ENCODE measurements at places on chromosomes 6 and 20.

DNA sequence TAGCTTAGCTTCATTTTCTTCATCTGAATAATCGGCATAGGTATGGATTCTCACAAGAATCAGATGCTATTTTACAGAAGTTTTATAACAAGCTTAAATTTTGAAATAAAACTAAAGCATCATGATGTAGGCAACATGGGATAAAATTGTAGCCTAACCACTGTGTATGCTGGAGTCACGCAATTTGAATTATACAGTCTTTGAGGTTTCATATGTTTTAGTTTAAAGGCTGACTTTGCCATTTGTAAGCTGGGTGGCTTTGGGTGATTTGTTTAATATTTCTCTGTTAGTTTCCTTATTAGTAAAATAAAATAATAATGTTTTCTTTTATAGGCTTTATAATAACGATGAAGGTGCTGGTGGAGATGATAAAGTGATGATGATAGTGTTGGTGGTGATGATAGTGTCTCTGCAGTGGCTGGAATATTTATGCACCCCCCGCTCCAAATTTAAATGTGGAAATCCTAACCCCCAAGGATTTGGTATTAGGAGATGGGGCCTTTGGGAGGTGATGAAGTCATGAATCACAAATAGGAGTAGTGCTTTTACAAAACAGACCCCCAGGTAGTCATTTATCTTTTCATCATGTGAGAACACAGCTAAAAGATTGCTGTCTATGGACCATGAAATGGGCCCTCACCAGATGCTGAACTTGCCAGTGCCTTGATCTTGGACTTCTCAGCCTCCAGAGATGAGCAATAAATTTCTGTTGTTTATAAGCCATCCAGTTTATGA is 42.0 kb downstream of the DOK5 start:
- no peak for DNase-seq

GRCh38 chr6:143620447-143620846 is 57.3 kb upstream of the PHACTR2 start:
- no peak for DNase-seq

DNA sequence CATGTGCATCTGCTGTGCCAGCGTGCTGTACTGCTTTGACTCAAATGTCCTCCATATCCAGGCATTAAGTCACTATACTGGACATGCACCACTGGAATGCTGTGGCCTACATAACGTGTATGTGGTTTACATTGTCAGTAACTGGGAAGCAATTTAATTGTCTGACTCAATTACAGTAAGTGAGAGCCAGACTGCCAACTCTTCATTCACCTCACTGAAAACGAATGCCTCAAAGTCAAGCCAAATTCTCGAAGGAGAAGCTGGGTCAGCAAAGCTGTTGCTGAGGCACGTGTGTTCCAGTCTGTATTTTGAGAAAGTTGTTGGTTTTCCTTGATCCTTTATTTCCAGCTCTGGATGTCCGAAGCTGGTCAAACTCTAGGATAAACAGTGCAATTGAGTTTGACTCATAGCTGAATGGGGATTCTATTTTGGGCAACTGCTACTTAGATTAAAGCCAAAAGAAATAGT is 534.3 kb downstream of the COL12A1 start:
- no peak for DNase-seq

DNA sequence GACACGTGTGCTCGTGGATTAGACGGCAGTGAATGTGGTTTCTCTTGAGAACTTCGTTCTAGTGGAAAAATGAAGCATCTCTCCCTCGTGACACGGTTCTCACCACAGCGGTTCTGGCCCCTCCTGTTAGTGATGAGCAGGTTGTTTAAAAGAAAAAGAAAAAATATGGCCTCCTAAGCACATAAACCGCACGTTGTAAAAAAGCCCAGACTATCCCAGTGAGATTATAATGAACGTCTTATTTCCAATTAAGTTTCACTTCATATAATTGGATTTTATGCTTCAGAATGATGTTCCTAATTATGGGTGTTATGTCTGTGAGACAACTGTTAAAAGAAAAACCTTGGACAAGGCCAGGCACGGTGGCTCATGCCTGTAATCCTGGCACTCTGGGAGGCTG is 74.5 kb upstream of the FRMD1 start:
- DNase-seq, result no peak

- DNase-seq, result no peak
Observed at GRCh38 chr20:41456351-41456750, 89.7 kb upstream of the EMILIN3 start.

DNA sequence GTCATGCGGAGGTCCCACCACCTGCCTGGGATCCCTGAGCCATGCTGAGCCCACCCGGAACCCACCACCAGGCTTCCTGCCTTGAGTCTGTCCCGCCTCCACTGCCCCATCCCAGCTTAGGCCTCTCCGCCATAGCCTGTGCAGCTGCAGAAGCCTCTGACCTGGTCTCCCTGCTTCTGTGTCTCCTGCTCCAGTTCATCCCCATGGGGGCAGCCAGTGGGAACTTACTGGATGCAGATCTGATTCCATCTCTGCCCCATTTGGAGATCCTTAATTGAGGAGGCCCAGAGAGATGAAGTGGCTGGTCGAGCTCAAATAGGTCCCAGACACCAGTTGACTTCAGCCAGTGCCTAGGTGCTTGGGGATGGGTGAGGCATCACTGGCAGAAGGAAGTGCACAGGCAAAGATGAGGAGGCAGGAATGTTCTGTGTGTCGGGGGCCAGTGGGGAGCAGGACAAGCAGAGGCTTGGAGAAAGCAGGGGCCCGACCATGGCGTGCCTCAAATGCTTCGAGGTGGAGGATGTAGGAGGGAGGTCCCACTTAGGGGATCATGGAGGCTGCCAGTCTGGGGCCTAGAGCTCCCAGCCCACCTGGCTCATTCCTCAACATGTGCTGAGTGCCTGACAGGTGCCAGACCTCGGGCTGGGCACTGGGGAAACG is 112.8 kb downstream of the TOX2 start:
- DNase-seq, result no peak

DNA sequence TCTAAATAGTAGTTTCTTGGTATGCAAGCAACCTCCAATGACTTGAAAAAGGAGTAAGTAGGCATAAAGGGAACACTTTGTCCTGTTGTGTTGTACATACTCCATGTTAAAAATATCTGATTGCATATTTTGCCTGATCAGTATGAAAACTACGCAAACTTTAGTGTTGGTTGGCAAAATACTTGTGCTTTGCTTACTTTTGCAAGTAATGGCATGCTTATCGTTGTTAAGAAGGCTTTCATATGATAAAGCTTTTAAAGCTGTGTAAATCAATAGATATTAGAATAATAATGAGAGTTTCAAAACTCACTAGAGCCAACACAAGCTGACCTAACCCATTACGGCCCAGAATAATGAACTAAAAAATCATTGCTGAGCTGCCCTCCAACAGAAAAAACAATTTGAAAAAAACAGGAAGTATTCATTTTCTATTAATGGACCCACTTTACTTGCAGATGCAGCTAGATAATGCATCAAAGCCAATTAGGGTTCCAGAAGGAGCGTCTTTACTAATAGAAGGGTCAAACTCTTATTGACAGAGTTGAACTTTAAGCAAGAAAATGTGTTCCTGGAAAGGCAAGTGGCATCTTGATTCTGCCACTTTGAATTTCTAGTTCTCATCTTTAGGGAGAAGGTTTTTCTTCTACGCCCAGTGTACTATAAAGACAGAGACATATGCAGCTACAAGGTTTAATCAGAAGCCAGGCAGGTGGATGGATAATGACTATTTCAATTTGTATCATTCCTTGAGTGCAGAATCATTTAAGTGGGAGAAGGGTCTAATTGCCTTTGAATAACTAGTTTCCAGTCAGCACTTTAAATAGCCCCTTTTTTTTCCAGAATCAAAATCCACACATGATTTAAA is 82.2 kb downstream of the SNAP25 start:
- no peak for DNase-seq

- no peak for DNase-seq
Observed at GRCh38 chr20:8249634-8250033, 117.6 kb downstream of the PLCB1 start.

DNA sequence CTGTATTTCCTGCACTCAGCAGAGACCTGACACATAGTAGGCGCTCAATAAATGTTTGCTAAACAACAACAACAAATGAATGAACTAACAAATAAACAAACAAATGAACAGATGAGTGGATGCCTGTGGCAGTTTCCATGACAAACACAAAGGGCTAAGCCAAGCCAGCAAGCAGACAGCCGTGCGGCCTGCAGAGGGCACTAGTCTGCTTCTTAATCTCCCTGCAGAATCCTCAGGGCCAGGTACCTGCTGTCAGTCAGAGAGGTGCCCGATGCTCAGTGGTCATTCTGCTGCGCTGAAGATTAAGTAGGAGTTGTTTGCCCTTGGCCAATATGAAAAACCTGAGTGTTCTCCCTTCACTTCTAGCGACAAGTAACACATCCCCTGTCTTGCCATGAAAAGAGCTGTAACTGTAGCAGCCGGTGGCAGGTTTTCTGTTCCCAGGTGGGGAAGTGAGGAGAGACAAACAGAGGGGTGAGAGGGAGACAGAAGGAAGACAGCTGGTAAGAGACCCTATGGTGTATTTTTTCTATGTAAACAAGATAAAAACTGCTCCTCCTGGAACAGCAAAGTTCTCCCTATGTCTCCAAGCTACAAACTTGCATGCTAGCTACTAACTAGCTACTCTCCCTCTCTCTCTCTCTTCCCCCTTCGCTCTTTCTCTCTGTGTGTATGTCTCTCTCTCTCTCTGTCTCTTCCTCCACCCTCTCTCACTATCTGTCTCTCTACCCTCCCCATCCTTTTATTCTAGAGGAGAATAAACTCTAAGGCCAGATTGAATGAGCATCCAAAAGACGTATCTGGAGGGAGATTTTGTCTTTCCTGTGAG is at the start of gene MC3R:
Gene MC3R, plus strand, starts transcription at position 779 of the 829 bp plus-strand sequence. CDS start 112 bp downstream, outside the sequence.
- DNase-seq, result no peak

- DNase-seq, result no peak
Observed at GRCh38 chr6:123616942-123617341, 19.8 kb downstream of the TRDN start.

GRCh38 chr6:109105681-109106080 is 10.4 kb downstream of the CEP57L1 start:
- DNase-seq, result no peak

GRCh38 chr6:150055131-150055530 is 13.8 kb downstream of the ULBP3 start:
- no peak for DNase-seq

- DNase-seq, result no peak
Observed at GRCh38 chr6:24777227-24777626, 2.5 kb downstream of the GMNN start.

DNA sequence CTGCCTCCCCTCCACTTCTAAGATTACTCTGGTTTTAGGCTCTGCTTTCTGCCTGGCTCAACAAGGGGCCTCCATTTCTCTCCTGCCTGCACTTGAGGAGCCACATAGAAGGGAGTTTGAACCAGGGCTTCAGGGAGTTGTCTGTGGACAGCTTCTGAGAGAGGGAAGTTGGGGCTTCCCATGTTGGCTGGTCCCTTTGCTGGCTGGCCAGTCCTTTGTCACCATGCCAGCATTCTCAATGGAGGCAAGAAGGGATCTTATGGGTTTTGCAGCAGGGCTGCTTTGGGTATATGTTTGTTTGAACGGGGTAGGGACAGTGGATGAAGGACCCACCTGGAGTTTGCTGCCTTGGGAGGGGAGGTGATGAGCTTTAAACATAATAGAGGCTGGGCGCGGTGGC is 124.9 kb downstream of the CARMIL1 start:
- DNase-seq, result no peak

GRCh38 chr6:3227363-3228045 is at the start of gene TUBB2B:
TUBB2B (minus strand) TSS chr6:3227653; CDS start chr6:3227543, 110 bp downstream.
- DNase-seq, result no peak

- DNase-seq, result no peak
Observed at GRCh38 chr6:79600812-79601609, 30.1 kb upstream of the SH3BGRL2 start.

DNA sequence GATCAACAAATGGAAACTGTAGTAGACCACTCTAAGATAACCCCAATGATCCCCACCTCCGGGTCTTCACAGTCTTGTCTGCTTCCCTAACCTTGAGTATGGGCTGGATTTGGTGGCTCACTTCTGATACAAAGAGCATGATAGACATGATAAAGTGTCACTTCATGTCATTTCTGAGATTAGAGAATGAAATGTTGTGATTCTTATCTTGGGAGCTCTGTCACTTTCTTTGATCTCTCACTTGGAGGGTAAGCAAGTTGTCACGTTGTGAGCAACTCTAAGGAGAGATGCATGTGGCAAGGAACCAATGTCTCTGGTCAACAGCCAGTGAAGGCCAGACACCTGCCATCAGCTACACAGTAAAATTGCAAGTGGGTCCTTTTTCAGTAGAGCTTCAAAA is 3.0 kb upstream of the GLO1 start:
- DNase-seq, result no peak

DNA sequence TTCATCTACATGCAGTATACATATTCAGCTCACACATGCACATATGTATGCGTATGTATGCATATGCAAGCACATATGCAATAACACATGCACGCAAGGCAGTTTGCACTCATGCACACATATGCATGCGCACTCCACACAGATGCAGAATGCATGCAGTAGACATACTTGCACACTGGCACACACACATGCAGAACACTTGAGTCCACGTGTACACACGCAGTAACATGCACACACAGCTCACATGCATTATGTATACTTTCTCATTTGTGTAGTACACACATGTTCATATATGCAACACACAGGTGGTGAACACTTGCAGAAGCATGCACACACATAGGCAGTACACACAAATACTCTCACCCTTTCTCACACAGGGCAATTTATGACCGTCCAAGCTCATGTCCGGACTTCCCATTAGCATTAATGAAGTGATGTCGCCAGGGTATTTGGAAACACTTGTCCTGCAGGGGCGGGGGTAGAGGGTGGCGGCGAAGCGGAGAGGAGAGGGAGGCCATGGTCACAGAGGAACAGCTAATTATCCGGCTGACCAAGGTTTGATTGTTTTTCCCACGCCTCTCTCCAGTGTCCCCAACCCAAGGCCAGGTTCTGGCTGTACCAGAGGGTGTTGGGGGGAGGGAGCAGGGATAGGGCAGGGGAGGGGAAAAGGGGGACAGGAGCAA is 91.3 kb downstream of the VEGFA start:
- DNase-seq, result no peak

GRCh38 chr6:32152769-32153563 is 975 bp upstream of the PPT2 start:
- no peak for DNase-seq

- DNase-seq, result no peak
Observed at GRCh38 chr6:68876792-68877493, 241.9 kb downstream of the ADGRB3 start.
